Epithelial cell of alveolus of lung (primary cell): ENCODE measurements at places on chromosomes 3 and 15. TPM values are rescaled to one million over a fixed set of nuclear protein-coding genes. Genes with fewer than 3 reads are reported as not detected.

MME gene
- total RNA-seq = 96.5 and 111 TPM in 2 replicates

ZXDC gene
- 11.8 and 17.5 TPM in 2 replicates for total RNA-seq

CCR1 gene
- total RNA-seq = 0.08 TPM in 1 of 2 replicates, not detected in the other

HEMK1 gene
- total RNA-seq = 13.4 and 15.6 TPM in 2 replicates

BTLA gene
- total RNA-seq = 0.26 TPM in 1 of 2 replicates, not detected in the other

KBTBD13 gene
- 0.13 TPM in 1 of 2 replicates, not detected in the other for total RNA-seq
